Adipose tissue (tissue), 3 donors: ENCODE measurements at places on chromosomes 2 and 18. TPM values are rescaled to one million over a fixed set of nuclear protein-coding genes. Genes with fewer than 3 reads are reported as not detected.

The ZFP36L2 gene
- 165 TPM for polyA plus RNA-seq

The C2orf81 gene
- 0.43 TPM for polyA plus RNA-seq

The FOXI3 gene
- polyA plus RNA-seq, result not detected

The LCT gene
- polyA plus RNA-seq, result 0.04 TPM

The FAM237A gene
- polyA plus RNA-seq, result not detected

The CTAGE1 gene
- polyA plus RNA-seq, result not detected

The TDRD15 gene
- not detected for polyA plus RNA-seq

The WDCP gene
- 1.9 TPM for polyA plus RNA-seq

The SERPINE2 gene
- 18.2 TPM for polyA plus RNA-seq

The RBM43 gene
- 2.8 TPM for polyA plus RNA-seq

The TMEM178A gene
- polyA plus RNA-seq, result 0.62 TPM

The C1GALT1C1L gene
- 2.5 TPM for polyA plus RNA-seq

The LYG2 gene
- not detected for polyA plus RNA-seq

The IL18RAP gene
- 5.4 TPM for polyA plus RNA-seq

The NEUROD1 gene
- polyA plus RNA-seq, result 0.09 TPM

The LRATD1 gene
- polyA plus RNA-seq, result 3.5 TPM

The MDH1B gene
- polyA plus RNA-seq, result 0.67 TPM

The KCTD1 gene
- polyA plus RNA-seq, result 12.4 TPM

The MCEE gene
- polyA plus RNA-seq, result 23.3 TPM

The NAT8 gene
- not detected for polyA plus RNA-seq

The FEV gene
- 0.09 TPM for polyA plus RNA-seq

The C1D gene
- 29.4 TPM for polyA plus RNA-seq

The ALPP gene
- not detected for polyA plus RNA-seq

The STARD6 gene
- polyA plus RNA-seq, result not detected

The TUBB8B gene
- 0.15 TPM for polyA plus RNA-seq

The KCNF1 gene
- polyA plus RNA-seq, result not detected

The FZD7 gene
- polyA plus RNA-seq, result 5.2 TPM

The PJVK gene
- polyA plus RNA-seq, result 8.8 TPM

The EVX2 gene
- polyA plus RNA-seq, result not detected

The UGT1A10 gene
- polyA plus RNA-seq, result not detected

The PFN4 gene
- polyA plus RNA-seq, result 0.31 TPM

The KCNG2 gene
- polyA plus RNA-seq, result 0.45 TPM

The NOSTRIN gene
- 21.0 TPM for polyA plus RNA-seq

The PER2 gene
- polyA plus RNA-seq, result 3.6 TPM

The CRYGD gene
- not detected for polyA plus RNA-seq

The ERICH2 gene
- 1.6 TPM for polyA plus RNA-seq

The PLB1 gene
- polyA plus RNA-seq, result 16.9 TPM

The OSR1 gene
- 20.3 TPM for polyA plus RNA-seq

The CIB4 gene
- not detected for polyA plus RNA-seq

The AKAIN1 gene
- polyA plus RNA-seq, result not detected
